ENCODE measurements at places on chromosomes 16 and 17.

DNA sequence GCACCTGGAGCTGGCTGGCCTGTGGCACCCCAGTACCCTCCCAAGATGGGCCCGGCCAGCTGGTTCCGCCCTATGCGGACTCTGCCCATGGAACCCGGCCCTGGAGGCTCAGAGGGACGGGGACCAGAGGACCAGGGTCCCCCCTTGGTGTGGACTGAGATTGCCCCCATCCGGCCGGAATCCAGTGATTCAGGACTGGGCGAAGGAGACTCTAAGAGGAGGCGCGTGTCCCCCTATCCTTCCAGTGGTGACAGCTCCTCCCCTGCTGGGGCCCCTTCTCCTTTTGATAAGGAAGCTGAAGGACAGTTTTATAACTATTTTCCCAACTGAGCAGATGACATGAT, 12.0 kb downstream of the TBX21 start:
- DNase-seq = no peak

GRCh38 chr16:73228649-73229048, 180.7 kb upstream of the ZFHX3 start:
- no peak for DNase-seq

DNA sequence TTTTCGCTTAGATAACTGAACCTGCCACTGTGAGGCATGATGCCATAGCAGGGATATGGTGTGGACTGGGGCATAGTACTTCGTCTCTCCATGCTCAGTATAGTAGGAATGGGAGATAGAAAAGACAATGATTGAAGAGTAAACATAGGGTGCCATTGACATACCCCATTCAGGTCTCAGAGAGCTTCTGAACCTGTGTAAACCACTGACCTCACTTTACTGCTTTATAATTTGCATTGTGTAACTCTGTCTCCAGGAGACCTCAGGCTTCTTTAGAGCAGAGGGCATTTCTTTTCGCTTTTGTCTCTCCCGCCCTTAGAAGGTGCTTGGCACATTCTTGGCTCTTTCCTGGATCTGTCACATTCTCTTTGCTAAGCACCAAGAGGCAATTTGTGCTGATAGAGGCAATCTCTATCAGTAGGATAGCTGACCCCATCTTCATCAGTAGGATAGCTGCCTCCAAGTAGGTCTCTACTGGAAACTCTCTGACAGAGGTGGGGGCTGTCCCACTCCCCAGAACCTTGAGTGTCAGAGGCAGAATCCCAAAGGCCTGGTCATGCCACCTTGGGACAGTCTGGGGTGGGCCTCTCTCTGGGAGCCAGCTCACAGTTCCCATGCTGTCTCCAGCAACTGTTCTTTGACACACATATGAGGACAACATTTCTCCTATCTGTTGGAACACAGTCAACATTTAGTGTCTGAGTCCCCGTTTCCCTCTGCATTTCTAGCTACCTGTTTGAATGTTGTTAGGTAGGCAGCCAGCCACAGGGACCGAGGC, 181.9 kb downstream of the UTP18 start:
- no peak for DNase-seq

DNA sequence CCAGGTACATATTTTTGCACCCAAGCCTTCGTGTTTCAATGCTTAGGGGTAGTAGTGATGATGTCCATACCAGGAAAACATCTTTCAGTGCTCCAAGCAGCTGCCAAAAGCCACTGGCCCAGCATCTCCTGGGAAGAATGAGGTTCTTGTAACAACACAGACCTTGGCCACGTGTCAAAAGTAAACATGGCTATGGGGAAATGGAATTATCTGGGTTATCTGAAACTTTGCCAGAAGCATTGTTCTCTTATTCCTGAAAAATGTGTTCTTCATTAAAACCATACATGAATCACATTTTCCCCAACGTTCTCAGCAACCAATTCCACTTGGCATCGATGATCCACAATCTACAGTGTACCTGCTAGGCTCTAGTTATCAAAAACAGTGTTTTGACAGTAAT, 524.2 kb upstream of the EEF2KMT start:
- no peak for DNase-seq

- peak; percentile 96 for DNase-seq
These were observed 10.8 kb downstream of the TMEM235 start for GRCh38 chr17:78242024-78242742.

- DNase-seq = no peak
These were observed 10.4 kb downstream of the KCNH6 start for GRCh38 chr17:63533433-63534077.

- DNase-seq = no peak
These were observed 260.3 kb downstream of the FTO start for GRCh38 chr16:53964145-53964790.

GRCh38 chr16:68995011-68995504, 110.4 kb upstream of the HAS3 start:
- peak; percentile 29 for DNase-seq

Measured in NAMALWA (cell line).